ENCODE measurements at places on chromosomes 7 and 10.

- DNase-seq = no peak
Measured at GRCh38 chr10:93083743-93084539, 10.2 kb downstream of the CYP26A1 start.

DNA sequence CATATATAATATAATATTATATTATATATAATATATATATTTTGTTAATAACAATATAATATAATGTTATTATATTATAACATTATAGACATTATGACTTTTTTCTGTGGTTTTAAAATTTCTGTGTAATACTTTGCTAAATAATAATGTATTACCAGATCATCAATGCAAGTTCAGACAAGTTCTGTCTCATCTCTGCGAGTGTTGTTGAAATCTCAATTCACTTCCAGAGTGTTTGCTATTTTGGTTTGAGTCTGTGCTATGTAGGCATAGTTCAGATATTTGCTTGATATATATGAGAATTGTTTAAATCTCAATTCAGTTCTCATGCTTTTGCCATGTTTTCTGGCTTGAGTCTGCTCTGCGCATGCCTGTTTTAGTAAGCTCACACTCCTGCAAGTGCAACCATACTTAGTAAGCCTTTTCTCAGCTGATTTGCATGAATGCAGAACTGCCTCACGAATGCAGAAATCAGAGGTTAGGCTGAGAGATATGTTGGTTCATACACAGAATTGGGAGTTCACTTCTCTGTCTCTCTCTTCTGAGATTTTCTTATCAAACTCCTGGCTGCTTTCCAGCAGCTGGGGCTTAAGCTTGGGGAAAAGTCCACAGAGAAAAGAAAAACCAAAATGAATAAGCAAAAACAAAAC lies 830.2 kb upstream of the SORCS1 start:
- DNase-seq = no peak

GRCh38 chr10:44992732-44993225 lies 7.9 kb upstream of the ZNF22 start:
- DNase-seq = no peak

DNA sequence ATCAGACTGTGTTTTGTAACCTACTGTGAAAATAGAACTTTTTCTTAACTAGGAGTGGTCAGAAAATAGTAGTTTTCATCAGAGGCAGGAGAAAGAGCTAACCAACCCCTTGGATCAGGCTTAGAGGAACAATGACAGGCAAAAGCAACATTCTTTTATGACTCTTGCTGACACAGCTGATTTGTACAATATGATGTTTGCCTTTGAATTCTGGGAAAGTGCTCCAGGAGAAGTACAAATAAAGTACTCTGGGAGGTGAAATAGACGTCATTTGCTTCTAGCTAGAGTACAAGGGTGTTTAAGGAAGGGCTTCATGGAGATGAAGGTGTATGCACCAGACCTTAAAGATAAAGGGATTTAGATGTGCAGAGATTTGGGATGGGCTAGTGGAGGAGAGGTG lies 75.1 kb upstream of the KIAA1217 start:
- DNase-seq = no peak

GRCh38 chr10:124200011-124200410 lies 106.6 kb upstream of the CHST15 start:
- DNase-seq = no peak

DNA sequence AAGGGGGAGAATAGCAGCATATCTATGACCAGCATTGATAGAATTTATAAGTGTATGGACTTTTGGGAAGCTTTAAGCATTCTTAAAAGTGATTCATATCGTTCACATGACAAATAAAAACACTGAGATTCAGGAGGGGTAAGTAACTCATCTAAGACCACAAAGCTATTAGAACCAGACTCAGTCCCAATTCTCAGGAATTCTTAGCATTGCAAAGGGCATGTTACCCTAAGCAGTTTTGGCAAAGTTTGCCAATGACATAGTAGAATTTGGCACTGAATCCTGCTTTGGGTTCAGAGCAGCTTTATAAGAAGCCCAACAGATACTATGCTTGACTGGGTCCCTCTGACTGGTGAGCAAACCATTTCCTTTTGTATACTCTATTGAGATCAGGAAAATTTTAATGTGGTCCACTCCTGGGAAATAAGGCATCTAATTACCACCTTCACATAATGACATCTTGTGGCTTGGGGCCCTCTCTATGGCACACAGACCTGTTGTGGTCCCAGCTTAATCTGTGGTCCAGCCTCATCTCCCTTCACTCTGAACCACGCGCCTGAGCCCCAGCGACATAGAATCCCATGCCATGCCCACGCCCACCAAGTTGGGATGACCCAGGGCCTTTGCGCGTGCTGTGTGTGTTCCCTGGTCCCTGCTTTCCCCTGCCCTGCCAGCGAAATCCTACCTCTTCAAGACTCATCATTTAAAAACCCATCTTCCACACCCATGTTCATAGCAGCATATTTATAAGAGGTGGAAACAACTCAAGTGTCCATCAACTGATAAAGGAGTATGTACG lies 37.5 kb upstream of the DOCK1 start:
- DNase-seq = no peak

- no peak for DNase-seq
Measured at GRCh38 chr7:27686315-27686714, 23.6 kb upstream of the HIBADH start.

DNA sequence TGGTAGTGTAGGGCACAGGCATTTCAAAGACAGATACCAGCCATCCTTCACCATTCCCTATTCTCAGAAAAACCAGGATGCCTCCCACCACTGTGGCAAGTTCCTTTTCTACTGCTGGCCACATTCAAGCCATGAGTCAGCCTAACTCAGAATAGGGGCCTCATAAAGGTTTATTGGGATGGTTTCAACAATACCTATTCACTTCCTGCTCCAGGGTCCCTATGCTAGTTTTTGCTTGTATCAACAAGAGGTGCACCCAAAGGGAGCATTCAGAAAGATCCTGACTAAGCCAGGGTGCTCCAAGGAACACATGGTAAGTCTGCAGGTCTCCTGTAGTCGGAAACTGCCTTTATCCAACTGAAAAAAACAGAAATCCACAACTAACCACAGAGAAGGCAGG lies 76.9 kb upstream of the EGR2 start:
- DNase-seq = no peak

GRCh38 chr7:68063171-68063570 lies 1066.5 kb downstream of the TYW1 start:
- DNase-seq = no peak

GRCh38 chr7:146185844-146186243 lies 69.2 kb downstream of the CNTNAP2 start:
- DNase-seq = no peak

GRCh38 chr10:123043409-123043925 lies 34.7 kb downstream of the ACADSB start:
- DNase-seq = peak; percentile 18

DNA sequence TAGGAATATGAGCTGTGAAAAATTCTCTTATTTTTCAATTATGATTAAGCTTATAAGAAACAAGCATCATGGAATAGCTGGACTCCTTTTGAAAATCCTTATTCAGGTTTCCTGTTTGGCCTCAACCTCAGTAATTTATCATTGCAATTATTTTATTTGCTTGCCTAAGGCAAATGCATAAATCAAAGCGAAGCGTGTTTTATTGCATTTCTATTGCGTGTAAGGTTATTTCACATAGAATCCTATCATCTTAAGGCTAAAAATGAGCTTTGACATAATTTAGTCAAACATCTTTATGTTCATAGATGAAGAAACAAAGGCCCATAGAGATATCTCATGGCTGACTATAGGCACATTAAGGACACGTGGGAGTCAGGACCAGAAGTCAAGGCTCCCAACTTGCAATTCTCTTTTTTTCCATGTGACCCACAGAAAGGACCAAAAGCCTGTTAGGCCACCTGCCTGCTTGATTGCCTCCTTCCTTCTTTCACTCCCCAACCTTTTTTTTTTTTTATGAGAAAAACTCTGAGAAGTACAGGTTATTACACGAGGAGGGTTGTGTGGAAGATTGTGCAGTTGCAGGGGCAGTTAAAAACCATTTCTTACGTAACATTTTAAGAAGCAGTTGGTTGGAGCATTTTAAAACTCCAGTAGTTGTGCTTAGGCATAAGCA lies 261.0 kb downstream of the HDAC9 start:
- no peak for DNase-seq

DNA sequence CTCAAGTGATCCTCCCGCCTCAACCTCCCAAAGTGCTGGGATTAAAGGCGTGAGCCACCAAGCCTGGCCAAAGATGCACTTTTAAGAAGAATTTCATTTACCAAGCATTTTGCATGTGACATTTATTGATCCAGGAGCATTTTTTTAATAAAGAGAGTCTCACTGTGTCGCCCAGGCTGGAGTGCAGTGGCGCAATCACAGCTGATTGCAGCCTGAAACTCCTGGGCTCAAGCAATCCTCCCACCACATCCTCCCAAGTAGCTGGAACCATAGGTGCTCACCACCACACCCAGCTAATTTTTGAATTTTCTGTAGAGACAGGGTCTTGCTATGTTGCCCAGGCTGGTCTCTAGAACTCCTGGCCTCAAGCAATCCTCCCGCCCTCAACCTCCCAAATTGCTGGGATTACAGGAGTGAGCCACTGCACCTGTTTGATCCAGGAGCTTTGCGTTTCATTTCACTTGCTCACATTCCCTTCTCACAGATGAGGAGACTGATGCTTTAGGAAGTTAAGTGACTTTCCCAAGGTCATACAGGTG lies 4.4 kb upstream of the TBL2 start:
- no peak for DNase-seq

DNA sequence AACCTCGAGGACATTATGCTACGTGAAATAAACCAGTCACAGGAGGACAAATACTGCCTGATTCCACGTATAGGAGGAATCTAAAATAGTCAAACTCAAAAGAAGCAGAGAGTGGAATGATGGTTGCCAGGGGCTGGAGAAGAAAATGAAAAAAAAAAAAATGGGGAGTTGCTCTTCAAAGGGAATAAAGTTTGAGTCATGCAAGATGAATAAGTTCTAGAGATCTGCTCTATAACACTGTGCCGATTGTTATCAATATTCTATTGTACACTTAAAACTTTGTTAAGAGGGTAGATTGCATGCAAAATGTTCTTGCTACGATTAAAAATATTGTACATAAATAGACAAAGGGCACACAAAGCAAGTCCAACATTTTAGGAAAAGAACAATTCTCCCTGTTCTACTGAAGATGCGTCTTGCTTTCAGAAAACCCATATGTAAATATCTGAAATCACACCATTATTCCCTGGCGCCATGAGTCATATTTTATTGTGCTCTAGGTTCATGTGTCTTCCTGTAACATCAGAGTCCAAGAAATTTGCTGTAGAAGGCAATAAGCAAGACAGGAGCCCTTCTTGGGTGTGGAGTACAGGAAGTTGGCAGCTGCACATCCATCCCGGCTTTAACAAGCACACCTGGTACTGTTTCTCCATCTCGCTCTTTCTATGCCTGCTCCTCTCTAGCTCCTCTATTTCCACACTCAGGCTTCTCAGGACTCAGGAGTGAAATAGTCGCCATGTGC lies 145.9 kb downstream of the GFRA1 start:
- DNase-seq = no peak

DNA sequence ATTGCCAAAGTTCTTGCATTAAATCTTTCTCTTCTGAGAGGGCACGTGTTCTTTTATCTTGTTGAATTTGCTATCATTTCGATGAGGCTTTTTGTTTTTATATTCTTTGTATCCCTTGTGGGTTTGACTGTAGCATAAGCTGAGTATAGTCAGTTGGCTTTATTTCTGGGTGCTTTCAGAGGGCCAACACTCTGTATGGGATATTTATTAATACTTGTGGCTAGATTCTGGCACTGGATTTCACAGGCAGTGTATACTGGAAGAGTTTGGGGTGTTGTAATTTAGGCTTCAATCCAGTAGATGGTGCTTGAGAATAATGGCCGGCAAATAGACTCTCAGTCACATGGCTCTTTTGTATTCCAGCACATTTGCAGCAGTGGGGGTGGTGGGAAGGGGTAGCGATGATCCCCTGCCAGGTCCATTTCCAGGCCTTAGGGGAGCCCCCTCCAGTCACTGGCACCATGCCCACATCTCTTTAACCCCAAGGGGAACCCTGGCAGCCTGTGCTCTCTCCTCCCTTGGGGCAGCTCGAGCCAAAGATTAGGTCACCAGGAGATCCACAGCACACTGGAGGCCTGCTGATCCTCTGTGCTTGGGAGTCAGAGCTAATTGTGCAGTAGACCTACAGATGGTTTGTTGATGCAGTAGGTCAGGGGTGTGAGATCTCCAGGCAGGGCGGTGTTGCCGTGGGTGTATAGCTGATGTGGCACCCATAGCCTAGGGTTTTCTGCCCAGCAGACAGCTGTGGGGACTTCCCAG lies 81.8 kb downstream of the PTPN20 start:
- no peak for DNase-seq

DNA sequence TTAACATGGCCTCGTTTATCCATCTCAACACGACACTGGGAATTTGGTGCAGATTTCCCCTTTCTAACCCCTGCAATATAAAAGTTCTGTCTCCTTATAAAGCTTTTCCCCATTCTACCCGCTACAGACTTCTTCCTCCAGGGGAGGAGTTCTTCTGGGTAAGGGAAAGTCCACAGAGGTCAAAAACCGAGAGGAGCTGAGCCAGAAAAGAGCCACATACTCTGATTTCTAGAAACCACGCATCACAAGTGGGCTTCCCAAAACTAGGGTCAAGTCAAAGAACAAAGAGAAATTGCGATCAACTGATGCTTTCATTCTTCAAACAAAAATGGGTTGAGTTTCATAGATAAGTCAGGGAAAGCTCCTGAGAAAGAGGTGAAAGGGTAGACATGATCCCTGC lies 6.8 kb downstream of the IL6 start:
- no peak for DNase-seq

DNA sequence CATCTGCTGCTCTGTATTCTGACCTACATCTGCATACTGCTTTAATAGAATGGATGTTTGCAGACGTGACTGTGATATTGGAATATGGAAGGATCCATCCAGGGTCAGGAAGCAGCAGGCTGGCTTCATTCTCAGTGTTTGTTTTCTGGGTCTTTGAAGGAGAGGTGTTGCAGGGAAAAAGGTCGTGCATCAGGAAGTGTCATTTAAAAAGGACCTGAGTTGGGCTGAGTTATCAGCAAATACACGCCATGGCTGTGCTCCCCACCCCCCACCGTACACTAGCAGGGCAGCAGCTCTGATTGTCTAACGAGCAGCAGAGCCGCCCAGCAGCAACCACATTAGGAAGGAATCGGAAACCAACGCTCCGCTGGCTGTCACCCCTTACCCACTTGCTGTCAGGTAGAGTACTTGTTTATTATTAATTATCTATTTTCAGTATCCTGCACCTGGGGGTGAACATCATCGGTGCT lies 63.1 kb upstream of the STEAP1B start:
- no peak for DNase-seq

GRCh38 chr7:80536426-80536825 lies 24.6 kb upstream of the GNAT3 start:
- DNase-seq = no peak

GRCh38 chr7:18295781-18296423 lies 199.6 kb upstream of the HDAC9 start:
- no peak for DNase-seq
